NCI-H1930 (cell line): ENCODE measurements at places on chromosomes 2 and 18.

- DNase-seq = no peak
Measured at GRCh38 chr2:26733413-26733812, 30.7 kb upstream of the SLC35F6 start.

DNA sequence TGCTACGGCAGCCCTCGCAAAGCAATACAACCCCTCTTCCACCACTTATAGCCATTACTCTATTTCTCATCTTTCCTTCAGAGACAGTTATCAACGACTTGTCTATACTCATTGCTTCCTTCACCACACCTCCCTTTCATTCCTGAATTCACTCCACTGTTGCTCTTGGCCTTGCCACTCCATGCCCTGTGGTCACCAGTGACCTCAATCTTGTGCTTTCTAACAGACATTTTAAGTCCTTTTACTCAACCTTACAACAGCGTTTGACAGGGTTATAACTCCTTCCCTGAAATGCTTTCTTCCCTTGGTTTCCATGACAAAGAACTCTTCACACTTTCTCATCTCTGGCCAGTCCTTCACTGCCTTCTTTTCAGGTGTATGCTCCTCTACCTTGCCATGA lies 90.6 kb upstream of the CCDC141 start:
- no peak for DNase-seq

DNA sequence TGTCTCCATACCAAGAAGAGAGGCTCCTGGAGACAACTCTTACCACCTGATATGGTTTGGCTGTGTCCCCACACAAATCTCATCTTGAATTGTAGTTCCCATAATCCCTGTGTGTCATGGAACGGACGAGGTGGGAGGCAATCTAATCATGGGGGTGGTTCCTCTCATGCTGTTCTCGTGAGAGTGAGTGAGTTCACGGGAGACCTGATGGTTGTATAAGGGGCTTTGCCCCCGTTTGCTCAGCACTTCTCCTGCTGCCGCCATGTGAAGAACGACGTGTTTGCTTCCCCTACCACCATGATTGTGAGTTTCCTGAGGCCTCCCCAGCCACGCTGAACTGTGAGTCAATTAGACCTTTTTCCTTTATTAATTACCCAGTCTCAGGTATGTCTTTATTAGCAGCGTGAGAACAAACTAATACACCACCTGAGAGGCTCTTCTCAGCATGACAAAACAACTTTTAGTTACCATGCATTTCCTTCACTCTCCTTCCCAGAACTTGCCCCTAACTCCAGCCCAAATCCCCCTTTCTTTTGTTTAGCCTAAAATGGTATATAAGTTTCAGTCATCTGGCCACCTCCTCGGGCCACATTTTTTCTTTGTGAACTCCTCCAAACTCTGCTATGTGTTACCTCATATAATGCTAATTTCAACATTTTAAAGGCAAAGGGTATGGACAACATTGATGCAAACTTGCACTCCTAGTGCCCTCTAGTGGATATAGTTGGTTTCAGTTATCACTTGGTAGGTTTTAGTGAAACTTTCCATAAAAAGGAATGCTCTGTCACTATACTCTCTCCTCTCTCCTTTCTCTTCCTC lies 58.6 kb upstream of the SLC25A52 start:
- DNase-seq = peak; percentile 5

DNA sequence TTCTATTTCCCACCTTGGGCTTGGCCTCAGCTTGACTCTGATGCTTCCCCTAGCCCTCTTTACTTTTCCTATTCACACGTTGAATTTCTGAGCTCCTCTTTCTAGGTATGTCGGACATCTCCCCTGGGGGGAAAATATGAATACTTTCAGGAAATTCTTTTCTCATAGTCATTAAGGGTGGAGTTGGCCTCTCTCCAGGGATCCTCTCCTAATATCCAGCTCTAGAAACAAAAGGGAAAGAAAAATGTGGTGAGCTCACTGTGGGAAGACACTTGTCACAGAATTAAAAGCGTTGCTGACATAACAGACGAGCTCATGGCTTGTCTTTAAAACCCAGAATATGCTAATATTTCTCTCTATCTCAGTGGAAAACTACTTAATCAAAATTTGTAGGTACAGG lies 132.7 kb upstream of the MEX3C start:
- no peak for DNase-seq

GRCh38 chr2:1593371-1594122 lies 150.8 kb downstream of the PXDN start:
- DNase-seq = no peak

- DNase-seq = no peak
Measured at GRCh38 chr18:9147440-9148202, 11.0 kb downstream of the ANKRD12 start.

GRCh38 chr18:35683021-35683420 lies 101.5 kb downstream of the GALNT1 start:
- DNase-seq = no peak

- no peak for DNase-seq
Measured at GRCh38 chr2:39523308-39524044, 86.4 kb upstream of the MAP4K3 start.

- DNase-seq = no peak
Measured at GRCh38 chr2:213787869-213788268, 503.6 kb downstream of the SPAG16 start.

GRCh38 chr2:83689402-83689801 lies 769.7 kb downstream of the SUCLG1 start:
- no peak for DNase-seq

GRCh38 chr2:240896394-240896793 lies 438 bp upstream of the MAB21L4 start:
- DNase-seq = no peak

- DNase-seq = no peak
Measured at GRCh38 chr2:228522977-228523376, 341.5 kb upstream of the SPHKAP start.

- no peak for DNase-seq
Measured at GRCh38 chr2:43127208-43127940, 99.0 kb downstream of the ZFP36L2 start.

DNA sequence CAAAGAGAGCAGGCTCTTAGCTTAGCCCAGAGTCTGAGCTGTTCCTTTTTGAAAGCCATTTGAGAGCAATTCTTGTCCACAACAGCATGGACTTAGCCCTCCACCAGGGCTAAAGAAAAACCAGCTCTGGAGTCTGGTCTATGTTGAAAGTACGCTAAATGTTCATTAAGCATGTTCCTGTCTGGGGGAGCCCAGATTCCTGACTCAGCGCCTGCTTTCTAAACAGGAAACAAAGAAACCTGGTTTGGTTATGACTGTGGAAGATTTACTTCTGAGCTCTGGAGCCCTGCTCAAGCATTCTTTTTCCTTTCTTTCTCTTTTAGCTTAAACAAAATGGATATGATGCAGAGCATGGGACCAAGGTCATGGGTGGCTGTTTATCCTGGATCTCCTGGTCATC lies 279.8 kb downstream of the RBM43 start:
- DNase-seq = no peak

- DNase-seq = no peak
Measured at GRCh38 chr2:229350117-229350805, 79.2 kb upstream of the PID1 start.

DNA sequence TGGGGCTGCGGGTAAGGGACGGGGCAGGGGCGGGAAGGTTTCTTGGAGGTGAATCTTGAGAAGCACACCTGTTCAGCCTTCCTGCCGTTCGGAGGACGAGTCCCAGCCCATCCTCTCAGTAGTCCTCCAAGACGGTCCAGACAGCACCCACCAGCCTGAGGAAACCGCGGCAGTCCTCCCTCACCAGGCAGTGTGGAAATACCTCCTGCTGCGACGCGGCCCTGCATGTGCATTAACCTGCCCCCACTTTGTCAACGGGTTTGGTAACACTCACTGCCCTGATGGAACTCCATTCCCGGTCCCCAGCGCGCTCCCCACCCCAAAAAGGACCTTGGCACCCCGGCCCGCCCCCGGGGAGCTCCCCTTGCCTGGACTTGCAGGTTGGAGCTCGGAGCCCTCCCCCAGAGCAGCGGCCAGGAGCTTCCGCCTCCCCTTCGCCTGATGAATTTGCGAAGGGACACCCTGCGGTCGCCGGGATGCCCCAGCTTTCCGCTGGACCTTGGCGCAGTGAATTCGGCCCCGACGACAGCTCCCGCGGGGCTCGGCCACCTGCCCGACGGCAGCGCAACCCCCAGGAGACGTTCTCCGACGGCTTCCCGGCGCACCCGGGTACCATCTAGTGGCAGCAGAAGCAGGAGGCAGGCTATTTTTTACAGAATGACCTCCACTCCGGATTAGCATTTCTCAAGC lies 31.5 kb downstream of the ACVR1C start:
- no peak for DNase-seq

- DNase-seq = no peak
Measured at GRCh38 chr2:177797808-177798207, 274.8 kb downstream of the PDE11A start.

DNA sequence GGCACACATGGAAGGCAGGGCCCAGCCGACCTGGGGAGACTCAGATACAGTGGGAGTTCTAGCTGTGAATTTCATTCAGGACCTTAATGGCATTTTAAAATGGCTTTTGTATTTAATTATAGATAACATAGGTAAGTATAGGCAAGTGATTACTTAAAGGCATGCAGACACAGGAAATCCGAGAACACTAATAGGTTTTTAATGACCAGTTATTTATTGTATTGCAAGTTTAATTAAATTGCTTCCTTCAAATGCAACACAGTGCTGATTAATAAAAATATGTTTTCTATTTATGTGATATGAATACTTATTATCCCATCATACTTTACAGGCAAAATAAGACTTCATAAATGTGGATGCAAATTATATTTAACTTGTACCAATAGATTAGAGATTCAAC lies 19.7 kb upstream of the SH3RF3 start:
- no peak for DNase-seq

GRCh38 chr2:42103829-42104228 lies 56.0 kb downstream of the PKDCC start:
- DNase-seq = no peak

GRCh38 chr18:13321923-13322322 lies 103.4 kb downstream of the LDLRAD4 start:
- no peak for DNase-seq
